ENCODE measurements at places on chromosomes 1 and 21.

DNA sequence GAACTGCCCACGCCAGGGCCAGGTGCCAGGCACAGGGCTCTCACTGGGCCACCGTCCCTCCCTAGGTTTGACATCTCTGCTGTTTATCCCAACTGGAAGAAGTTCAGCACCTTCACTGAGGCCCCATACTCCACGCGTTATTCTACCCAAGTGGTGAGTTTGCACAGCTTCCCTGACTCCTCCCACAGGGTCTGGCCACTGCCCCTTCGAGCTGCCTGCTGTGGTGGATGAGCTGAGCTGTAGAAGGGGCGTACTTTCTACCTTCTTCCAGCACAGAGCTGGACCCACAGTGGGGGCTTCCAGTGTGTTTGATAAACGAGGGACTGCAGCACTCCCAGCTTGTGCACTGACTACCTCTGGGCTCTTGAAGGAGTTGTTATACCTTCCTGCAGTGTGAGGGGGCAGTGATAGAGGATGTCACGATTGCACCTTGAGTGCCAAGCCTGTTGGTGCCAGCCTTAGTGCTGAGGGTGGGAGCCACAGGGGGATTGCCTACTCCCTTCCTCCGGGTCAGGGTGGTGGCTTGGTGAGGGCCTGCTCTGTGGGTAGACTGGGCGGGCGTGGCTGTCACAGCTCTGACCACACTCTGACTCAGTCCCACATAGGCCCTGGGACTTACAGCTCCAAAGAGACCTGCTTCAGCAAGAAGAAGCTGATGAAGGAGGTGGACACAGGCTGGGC is 5.9 kb upstream of the TTC22 start:
- DNase-seq = no peak

DNA sequence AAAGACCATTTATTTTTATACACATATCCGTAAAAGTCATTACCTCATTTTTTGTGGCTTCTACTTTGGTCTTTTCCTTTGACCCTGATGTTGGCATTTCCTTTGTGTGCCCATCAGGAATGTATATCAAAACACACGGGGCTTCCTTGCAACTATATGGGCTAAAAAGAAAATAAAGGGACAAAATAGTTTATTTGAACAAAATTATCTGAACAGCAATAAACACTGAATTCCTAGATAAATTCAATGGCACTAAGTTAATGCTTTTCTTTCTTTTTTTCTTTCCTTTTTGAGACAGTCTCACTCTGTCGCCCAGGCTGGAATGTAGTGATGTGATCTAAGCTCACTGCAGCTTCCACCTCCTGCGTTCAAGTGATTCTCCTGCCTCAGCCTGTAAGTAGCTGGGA is 45.2 kb downstream of the EPRS1 start:
- DNase-seq = no peak

DNA sequence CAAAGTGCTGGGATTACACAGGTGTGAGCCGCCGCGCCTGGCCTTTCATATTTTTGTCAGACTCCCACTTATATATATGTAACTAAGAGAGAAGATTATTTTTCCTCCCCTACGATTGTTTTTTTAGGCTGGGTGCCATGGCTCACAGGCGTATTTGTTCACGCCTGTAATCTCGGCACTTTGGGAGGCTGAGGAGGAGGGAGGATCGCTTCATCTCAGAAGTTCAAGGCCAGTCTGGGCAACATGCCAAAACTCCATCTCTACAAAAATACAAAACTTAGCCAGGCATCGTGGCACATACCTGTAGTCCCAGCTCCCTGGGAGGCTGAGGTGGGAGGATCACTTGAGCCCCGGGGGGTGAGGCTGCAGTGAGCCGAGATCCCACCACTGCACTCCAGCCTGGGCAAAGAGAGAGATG is 23.9 kb upstream of the ITLN2 start:
- DNase-seq = no peak

GRCh38 chr1:47440599-47441081 is 2.8 kb downstream of the FOXD2 start:
- DNase-seq = no peak

DNA sequence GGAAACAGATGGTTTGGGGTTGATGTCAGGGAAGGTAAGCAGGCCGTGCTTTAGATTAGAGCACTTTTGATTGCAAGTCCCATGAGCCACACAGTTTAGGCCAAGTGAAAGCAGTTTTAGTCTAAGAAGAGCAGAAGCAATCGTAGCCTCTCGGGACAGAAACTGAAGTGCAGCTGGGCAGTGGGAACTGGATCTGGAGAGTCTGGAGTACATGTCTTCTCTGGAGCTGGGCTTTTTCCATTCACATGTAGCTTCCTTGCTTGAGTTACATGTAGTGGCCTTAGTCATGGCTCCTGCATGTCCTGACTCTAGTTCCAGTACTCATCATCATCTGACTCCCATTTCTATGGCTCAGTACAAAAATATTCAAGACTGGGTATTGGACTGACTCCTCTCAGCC is 16.7 kb downstream of the CAMTA1 start:
- DNase-seq = no peak

DNA sequence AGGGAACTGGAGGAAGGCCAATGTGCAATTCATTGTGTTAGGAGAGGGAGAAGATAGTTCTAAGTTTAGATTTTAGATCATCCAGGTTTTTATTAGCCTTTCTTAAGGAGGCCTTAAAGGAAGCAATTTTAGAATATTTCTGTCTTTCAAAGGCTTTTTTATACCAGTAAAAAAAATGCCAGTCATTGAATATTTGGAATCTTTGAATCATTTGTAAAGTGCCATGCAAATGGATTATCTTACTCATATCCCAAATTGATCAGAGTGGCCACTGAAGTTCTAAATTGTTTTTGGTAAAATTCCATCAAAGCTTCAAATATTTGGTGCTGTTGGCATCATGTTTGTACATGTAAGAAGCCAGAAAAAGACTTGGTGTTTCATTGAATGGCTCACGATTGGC is 244.8 kb downstream of the RPS6KC1 start:
- DNase-seq = no peak

DNA sequence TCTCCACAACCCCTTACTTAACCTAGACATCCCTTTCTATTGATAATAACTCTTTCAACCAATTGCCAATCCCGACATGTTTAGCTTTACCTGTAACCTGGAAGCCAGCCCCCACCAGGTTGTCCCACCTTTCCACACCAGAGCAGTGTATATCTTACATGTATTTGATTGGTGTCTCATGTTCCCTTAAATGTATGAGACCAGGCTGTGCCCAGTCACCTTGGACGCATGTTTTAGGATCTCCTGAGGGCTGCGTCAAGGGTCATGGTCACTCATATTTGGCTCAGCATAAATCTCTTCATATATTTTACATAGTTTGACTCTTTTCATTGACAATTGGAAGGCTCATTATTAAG is 5.3 kb upstream of the SLC19A1 start:
- DNase-seq = no peak

- DNase-seq = no peak
These were observed 12.8 kb downstream of the NT5C1A start for GRCh38 chr1:39659110-39659509.

GRCh38 chr1:27300341-27301051 is 21.5 kb upstream of the TMEM222 start:
- peak; percentile 29 for DNase-seq

DNA sequence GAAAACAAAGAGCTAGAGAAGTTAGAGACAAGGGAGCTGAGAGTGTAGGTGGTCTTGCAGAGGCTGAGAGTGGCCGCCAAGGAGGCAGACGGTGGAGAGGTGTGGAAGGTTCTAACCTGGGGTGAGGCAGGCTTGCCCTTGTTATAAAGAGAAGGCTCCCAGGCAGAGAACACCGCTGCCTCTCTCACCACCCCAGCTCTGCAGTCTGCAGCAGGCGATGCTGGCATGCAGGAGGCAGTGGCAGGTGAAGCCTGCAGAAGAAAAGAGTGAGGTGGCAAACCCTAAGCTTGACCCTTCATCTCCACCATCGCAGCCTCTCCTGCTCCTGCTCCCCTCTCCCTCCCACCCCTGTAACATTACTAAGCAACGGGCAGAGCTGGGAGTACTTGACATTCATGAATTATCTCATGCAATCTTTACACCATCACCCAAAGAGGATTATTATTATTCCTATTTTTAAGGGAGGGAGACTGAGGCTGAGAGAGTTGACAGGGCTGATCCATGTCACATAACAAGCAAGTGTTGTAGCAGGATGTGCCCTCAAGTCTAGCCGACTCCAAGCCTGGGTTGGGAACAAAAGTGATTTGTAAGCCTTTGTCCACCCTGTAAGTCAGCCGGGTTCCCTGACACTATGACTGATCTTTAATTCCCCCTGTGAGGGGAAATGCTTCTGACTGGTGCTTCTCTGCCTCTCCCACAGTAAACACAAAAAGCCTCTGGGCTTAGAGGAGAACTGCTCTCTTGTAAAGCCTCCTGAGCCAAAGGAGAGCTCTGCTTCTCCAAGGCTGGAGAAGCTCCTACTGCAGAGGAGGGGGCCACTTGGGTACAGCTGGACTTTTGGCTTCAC is 36.1 kb downstream of the KANK4 start:
- no peak for DNase-seq

- no peak for DNase-seq
These were observed 3.6 kb downstream of the SKI start for GRCh38 chr1:2231532-2232254.

- DNase-seq = no peak
These were observed 27.6 kb downstream of the TP73 start for GRCh38 chr1:3679799-3680453.

GRCh38 chr1:62778208-62778607 is 5.7 kb upstream of the ATG4C start:
- DNase-seq = no peak

DNA sequence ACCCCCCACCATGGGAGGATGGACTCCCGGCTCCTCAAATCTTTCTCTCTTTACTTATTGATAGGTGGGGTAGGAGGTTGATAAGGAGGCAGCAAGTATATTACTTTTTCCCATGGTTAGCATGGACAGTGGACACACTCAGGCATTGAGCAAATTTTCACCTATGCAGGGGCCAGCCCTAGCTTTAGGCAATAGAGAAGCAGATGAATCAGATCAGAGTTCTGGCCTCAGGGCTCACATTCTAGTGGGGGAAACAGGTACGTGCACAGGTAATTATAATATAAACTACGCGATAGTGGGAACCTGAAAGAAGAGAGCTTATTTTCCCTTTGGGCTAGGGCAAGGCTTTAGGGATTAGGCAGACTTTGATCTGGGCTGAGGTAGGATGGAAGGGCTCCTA is 13.5 kb upstream of the FOXE3 start:
- no peak for DNase-seq

DNA sequence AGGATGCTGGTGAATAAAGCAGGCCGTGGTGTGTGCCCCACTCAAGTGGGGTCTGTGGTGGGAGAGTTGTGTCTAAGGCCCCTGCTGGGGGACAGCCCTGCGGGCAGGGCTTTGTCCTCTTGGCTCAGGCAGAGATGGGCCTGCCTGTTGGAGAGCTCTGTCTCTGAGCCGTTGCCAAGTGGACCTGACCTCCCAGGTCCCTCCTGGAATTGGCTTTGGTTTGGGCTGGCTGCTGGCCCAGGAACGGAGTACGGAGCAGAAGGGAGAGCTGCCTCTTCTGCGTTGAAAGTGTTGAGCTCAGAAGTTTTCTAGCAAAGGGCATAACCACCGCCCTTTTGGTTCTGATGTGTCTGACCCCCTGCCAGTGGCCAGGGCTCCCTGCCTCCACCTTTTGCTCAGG is 153.9 kb downstream of the PEX14 start:
- no peak for DNase-seq

GRCh38 chr1:8083739-8084484 is 57.8 kb upstream of the ERRFI1 start:
- DNase-seq = no peak

GRCh38 chr1:51526248-51526647 is 7.2 kb upstream of the EPS15 start:
- no peak for DNase-seq

- DNase-seq = no peak
These were observed 430 bp downstream of the S100B start for GRCh38 chr21:46604329-46604974.

DNA sequence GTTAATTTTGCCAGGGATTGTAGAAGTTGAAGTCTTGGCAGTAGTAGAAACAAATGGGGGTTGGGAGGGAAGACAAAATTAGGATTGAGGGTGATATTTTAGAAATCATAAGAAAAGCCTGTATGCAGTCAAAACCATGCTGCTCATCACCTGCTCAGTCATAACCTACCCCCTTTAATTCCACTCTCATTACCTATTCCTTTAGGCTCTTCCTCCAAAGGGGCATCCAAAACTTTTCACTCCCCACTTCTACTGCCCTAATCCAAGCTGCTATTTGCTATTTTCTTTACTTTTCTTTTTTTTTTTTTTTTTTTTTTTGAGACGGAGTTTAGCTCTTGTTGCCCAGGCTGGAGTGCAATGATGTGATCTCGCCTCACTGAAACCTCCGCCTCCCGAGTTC is 11.5 kb downstream of the H3-3A start:
- no peak for DNase-seq

- no peak for DNase-seq
These were observed 606.3 kb upstream of the PLXNA2 start for GRCh38 chr1:208850442-208850841.

DNA sequence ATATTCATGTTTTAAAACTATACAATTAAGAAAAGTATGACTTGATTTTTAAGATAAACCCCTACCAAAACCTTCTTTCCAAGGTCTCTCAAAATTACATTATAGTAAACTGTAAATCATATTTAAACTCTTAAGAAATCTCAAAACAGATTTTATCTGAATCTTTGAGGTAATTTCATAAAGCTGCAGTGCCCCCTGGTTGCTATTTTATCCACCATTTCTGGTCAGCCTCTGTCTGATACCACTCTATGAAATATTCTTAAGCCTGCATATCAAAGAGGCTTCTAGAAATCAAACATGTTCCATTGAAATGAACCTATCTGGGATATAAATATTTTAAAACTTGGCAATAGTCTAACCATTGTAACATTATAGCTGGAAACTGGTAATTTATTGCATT is 317.3 kb downstream of the COL11A1 start:
- no peak for DNase-seq

Data from cerebellar nuclear complex (tissue), 1 donor.